ENCODE measurements at places on chromosomes 12 and 14.

GRCh38 chr12:67645601-67646000 lies 2.9 kb upstream of the DYRK2 start:
- no peak for DNase-seq

GRCh38 chr12:70659077-70659606 lies 21.9 kb upstream of the PTPRB start:
- no peak for DNase-seq

- DNase-seq = no peak
These were observed 10.4 kb upstream of the SALL2 start for GRCh38 chr14:21536418-21537089.

DNA sequence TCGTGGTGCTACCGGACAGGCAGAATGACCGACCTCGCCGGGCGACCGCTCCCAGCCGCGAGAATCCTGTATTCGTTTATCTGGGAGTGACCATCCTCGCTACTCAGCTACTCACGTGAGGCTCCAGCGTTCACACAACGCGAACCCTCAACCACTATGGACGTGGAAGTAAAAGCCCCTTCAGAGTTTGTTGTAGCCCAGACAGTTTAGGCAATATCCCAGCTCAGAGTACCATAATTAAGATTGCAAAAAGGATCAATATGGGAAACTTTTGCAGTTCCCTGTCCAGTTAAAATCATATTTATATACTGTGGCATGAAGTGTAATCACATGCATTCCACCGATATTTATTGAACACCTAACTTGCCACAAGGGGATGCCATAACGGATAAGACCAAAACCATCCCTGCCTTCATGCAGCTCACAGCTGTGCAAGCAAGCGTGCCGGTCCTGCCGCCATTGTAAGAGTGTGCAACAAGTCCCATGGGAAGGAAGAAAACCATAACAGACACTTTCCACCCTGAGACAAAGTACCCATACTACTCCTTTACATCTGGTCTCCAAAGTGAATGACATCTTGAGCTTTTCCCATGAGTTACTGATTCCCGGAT lies 938 bp upstream of the MAX start:
- no peak for DNase-seq
